Activated B cell treated with CpG ODN at 0.5 μM for 24 hours (primary cell): ENCODE measurements at places on chromosomes 2 and 18. TPM values are rescaled to one million over a fixed set of nuclear protein-coding genes. Genes with fewer than 3 reads are reported as not detected.

The GPR45 gene
- not detected in 2 replicates for total RNA-seq

The UGP2 gene
- 69.8 and 73.5 TPM in 2 replicates for total RNA-seq

The CROCC2 gene
- total RNA-seq: not detected in 2 replicates

The VSNL1 gene
- total RNA-seq: not detected in 2 replicates

The SERPINB10 gene
- not detected in 2 replicates for total RNA-seq

The CACNB4 gene
- total RNA-seq: 0.73 and 0.86 TPM in 2 replicates

The TRABD2A gene
- total RNA-seq: 3.4 and 4.5 TPM in 2 replicates

- no peak for DNase-seq
- peak overlapping the region; percentile 19 for H3K27ac ChIP-seq
- H3K36me3 ChIP-seq: no peaks in the 10 kb centered on the region
- H3K27me3 ChIP-seq: no peaks in the 10 kb centered on the region
These were observed 46.3 kb downstream of the ARL4C start for GRCh38 chr2:234450431-234451124.

GRCh38 chr2:149743842-149744448 lies 156.4 kb upstream of the MMADHC start:
- no peaks in the 10 kb centered on the region for H3K36me3 ChIP-seq
- H3K27ac ChIP-seq: no peak overlapping the region
- DNase-seq: no peak
- H3K27me3 ChIP-seq: no peaks in the 10 kb centered on the region
- H3K4me1 ChIP-seq: no peaks in the 10 kb centered on the region

DNA sequence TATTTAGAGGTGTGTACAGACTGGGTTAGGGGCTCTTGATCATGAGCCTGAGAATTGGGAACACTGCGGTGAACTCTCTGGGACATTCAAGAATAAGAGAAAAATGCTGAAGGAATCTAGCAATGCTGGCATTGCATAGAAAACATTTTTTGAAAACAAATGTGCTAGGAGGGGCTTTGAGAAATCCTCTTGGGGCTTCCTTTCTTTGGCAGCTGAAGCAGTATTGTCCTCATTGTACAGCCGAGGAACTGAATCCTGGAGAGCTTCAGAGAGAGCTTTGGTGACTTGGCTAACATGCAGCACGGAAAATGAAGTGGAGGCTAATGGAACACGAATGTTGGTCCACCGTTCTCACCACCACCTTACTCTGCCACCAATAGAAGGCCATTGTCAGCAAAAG lies 107.3 kb upstream of the EFEMP1 start:
- H3K27ac ChIP-seq: no peak overlapping the region
- no peaks in the 10 kb centered on the region for H3K36me3 ChIP-seq
- H3K27me3 ChIP-seq: no peaks in the 10 kb centered on the region
- H3K4me3 ChIP-seq: no peak overlapping the region
- DNase-seq: no peak

DNA sequence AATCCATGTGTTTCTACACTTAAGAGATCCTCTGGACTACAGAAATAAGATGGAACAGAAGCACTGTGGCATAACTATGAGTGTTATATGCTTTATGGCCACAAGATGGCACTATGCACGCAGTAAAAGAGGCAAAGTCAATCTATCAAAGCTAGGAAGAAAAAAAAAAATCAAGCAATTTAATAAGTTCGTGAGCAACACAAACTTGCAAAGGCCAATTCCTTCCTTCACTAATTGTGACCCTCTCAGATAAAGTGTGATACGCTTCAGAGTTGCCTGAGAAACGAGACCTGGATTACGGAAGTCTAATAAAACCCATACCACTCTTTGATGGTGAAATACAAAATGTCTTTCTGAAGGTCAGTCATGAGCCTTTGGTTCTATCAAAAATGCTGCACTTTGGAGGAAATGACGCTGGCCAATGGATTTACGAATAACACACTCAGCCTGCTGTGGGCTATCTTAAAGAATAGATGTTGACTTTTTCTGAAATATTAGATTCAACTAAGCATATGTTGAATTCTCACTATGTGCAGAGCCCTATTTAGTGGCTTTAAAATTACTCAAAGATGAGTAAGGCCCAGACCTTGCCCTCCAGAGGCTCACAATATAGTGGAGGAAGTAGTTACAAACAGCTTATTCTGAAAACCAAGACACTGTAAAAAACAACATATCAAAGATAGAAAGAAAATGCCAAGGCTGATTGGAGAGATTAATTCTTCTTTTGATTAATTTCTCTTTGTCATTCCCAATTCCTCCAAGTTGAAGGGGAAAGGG lies 35.5 kb upstream of the TTR start:
- no peaks in the 10 kb centered on the region for H3K4me1 ChIP-seq
- no peak for DNase-seq
- H3K4me3 ChIP-seq: no peak overlapping the region

GRCh38 chr18:48153613-48154481 lies 223.4 kb upstream of the SMAD2 start:
- no peaks in the 10 kb centered on the region for H3K36me3 ChIP-seq
- H3K27ac ChIP-seq: no peak overlapping the region
- no peak overlapping the region for H3K4me3 ChIP-seq
- H3K4me1 ChIP-seq: no peaks in the 10 kb centered on the region
- DNase-seq: no peak

- no peaks in the 10 kb centered on the region for H3K36me3 ChIP-seq
- H3K4me3 ChIP-seq: no peak overlapping the region
- DNase-seq: no peak
- no peaks in the 10 kb centered on the region for H3K27me3 ChIP-seq
- no peak overlapping the region for H3K27ac ChIP-seq
- no peaks in the 10 kb centered on the region for H3K4me1 ChIP-seq
These were observed 901.2 kb downstream of the DCC start for GRCh38 chr18:53241161-53241560.

DNA sequence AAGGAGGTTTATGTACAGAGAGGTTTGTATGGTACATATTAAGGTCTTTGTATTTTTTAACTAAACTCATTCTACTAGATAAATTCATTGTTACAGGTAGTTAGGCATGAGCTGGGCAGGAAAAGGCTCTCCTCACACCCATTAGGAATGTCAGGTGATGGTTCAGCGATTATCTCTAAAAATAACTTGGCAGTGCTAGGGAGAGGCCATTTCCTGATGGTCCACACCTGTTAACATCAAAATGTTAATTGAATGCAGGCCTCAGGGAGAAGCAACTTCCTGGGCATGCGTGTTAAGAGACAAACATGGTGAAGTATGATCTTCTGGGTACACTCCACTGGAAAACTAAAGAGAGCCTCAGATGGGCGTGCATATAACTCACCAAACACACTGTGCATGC lies 73.6 kb downstream of the ARL6IP6 start:
- DNase-seq: no peak
- H3K27me3 ChIP-seq: peaks cover 2% of the 10 kb centered on the region
- H3K36me3 ChIP-seq: no peaks in the 10 kb centered on the region
- H3K4me3 ChIP-seq: no peak overlapping the region

DNA sequence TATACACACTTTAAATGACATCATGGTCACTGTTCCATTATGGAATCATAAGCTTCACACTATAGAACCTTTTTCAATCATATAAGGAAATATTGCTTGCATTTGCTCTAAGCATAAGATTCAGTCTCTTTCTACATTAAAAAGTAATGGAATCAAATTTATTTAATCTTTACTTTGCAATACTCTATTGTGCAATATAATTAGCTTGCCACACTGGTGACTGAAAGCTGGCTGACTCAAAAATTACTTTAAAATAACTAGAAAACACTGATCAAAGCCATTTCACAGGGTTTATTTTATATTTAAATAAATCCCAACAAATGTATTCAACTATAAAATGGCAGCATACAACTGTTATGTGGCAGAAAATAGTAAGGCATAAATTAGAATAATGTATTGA lies 13.2 kb upstream of the ORC2 start:
- no peaks in the 10 kb centered on the region for H3K4me1 ChIP-seq
- H3K27me3 ChIP-seq: no peaks in the 10 kb centered on the region
- H3K36me3 ChIP-seq: peaks cover 24% of the 10 kb centered on the region
- DNase-seq: no peak
